Stimulated activated CD8-positive, alpha-beta memory T cell treated with anti-CD3 and anti-CD28 coated beads, Interleukin-4, amount 100 ng/mL, for 1 hour (primary cell): ENCODE measurements at places on chromosomes 13 and 19.

DNA sequence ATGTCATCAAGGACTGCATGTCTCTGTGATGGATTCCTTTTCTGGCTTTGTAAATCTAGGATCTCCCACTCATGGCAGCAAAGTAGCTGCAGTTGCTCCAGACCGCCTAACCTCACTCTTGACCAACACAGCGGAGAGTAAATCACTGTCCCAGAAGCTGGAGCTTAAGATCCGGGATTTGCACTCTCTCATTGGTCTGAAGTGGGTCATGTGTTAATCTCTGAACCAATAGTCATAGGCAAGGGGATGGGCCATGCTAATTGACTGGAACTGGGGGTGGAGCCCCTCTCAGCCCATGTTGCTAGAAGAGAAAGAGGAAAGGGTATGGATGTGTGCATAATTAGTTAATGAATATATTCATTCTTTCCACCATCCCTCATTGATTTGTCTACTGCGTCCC is 34.0 kb downstream of the VAV1 start:
- DNase-seq = no peak

DNA sequence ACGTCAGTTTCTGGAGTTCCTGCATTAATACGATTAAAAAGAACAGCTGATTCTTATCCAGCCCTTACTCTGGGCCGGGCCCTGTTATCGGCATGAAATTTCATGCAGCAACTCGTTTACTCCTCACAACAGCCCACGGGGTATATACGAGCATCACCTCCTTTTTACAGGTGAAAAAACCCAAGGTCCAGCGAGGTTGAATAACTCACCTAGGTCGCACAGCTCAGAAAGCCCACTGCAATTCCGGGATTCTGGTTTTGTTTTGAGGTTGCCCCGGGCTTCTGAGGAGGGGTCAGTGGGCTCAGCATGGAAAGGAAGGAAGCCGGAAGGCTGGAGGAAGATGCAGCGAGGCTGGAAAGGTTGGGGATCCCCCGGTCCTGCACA is 577 bp upstream of the ACP7 start:
- no peak for DNase-seq

DNA sequence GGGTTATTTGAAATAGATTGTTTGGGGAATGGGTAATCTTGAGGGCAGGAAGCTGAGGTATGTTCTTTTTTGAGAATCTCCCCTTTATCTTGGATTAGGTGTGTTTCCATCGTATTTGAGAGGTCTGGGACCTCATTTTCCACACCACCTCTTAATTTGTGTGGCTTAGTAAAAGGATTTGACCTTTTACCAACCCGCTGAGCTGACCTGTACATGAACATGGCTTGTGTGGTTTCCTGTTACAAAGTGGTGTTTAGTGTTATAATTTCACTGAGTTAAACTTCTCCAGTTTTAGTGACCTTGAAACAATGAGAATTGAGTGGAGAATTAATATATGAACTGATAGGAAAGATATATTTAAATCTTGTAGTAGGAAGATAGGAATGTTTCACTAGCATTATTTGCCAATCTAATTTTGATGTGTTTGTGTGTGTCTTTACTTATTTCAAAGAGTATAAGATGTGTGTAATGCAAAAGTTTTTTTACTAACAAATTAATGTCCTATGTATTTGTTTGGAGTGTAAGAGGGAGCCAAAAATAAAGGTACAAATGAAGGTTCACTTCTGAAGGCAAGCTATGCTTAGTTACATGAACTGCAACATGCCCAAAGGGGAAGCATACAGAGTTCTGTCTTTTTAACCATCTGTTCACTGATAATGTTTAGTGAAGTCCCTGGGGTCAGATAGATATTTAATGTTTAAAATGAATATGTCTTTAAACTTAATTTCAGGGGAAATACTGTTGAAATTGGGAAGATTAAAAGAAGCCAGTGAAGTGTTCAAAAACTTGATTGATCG is 17.1 kb downstream of the NAA16 start:
- no peak for DNase-seq

DNA sequence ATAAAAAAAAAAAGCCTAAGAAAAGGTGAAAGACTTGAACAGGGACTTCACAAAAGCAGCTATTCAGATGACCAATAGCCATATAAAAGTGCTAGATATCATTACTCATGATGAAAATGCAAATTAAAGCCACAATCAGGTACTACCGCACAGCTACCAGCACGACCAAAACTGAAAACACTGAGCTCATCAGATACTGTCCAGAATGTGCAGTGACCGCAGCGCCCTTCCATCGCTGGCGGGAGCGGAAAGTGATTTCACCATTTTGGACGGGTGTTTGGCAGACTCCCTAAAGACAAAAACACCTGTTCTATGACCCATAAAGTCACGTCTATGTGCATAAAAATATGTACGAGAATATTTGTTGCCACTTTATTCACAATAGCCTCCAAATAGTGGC is 60.7 kb downstream of the SLC6A16 start:
- DNase-seq = no peak

GRCh38 chr13:49996951-49997895 is at the start of gene TRIM13:
Gene TRIM13 (plus strand): TSS chr13:49997042. CDS start chr13:50011941, 14,899 bp downstream.
- peak; percentile 58 for DNase-seq

- DNase-seq = no peak
Observed at GRCh38 chr19:16204005-16204294, 6.2 kb downstream of the AP1M1 start.

- no peak for DNase-seq
Observed at GRCh38 chr19:35689836-35690235, 14.5 kb upstream of the ZBTB32 start.

GRCh38 chr19:7251494-7251893 is 42.7 kb downstream of the INSR start:
- no peak for DNase-seq

GRCh38 chr13:82747958-82748357 is 1134.3 kb downstream of the SLITRK1 start:
- no peak for DNase-seq

DNA sequence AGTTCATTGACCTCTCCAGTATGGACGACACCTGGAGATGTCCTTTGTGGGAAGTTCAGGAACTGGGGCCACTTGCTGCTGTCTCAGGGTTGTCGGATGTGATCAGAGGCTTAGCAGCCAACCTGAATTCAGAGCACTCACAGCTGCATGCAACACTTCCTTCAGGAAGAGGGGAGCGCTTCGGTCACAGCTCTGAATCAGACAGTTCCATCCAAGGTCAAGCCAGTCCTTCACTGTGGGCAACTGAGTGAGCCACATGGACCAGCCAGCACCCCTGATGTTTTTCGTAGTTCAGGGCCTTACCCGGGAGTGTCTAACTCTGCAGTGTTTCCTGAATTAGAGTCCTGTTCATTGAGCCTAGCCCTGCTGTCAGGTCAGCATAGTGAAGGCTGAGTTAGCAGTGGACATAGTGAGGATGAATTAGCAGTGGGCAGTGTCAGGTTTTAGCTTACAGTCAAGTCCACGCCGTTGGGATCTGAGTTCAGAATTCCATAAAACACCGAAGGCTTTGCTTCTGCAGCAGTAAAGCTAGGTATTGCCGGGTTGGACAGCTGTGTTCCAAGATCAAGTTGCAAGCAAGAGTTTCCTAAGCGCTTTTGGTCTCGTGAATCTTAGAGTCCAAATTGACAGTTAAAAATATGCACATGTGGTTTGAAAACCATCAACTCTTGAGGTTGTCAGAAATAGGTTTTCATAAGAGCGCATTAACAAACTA is 5.1 kb downstream of the ZNF555 start:
- DNase-seq = no peak

DNA sequence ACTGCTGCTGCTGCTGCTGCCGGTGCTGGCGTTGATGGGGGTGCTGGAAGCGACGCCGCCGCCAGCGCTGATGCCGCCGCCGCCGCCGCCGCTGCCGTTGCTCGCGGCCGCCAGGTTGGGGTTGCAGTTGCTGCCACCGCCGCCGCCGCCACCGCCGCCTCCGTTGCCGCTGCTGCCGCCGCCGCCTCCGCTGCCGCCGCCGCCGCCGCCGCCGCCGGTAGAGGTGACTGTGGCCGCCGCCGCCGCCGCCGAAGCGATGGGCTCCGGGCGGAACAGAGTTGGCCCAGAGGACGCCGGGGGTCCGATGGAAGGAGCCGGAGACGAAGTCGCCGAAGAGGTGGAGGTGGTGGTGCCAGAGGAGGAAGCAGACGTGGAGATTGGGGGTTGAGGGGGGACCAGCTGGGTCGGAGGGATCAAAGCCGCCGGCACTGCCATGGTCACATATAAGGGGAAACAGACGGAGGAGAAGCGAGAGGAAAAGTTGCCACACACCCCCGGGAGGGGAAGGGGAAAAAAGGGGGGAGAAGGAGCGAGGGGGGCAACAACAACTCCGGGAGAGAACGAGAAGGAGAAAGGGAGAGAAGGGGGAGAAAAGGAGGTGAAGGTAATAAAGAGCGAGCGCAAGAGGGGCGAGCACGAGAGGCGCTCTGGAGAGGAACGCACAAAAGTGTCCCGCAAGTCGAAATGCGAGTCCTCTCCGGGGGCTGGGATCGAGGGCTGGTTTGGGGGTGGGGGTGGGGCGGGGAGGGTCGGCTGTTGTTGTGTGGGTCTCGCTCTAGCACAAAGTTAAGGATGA is 471 bp downstream of the DACH1 start:
- no peak for DNase-seq

DNA sequence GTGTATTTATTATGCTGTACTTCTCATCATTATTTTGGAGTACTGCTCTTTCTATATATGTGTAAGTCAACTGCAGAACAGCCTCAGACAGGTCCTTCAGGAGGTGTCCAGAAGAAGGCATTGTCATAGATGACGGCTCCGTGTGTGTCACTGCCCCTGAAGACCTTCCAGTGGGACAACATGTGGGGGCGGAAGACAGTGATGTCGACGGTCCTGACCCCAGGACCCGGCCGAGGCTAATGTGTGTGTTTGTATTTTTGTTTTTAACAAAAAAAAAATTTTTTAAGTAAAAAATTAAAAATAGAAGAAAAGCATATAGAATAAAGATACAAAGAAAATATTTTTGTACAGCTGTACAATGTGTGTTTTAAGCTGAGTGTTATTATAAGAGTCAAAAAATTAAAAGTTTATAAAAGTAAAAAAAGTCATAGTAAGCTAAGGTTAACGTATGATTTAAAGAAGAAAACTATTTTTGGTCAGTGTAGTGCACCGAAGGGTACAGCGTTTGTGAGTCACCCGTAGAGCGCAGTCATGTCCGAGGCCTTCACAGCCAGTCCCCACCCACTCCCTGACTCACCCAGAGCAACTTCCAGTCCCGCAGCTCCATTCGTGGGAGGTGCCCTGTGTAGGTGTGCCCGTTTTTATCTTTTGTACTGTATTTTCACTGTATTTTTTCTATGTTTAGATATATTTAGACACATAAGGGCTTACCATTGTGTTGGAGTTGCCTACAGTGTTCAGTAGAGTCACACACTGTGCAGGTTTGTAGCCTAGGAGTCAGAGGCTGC is 42.2 kb upstream of the SPACA7 start:
- no peak for DNase-seq

DNA sequence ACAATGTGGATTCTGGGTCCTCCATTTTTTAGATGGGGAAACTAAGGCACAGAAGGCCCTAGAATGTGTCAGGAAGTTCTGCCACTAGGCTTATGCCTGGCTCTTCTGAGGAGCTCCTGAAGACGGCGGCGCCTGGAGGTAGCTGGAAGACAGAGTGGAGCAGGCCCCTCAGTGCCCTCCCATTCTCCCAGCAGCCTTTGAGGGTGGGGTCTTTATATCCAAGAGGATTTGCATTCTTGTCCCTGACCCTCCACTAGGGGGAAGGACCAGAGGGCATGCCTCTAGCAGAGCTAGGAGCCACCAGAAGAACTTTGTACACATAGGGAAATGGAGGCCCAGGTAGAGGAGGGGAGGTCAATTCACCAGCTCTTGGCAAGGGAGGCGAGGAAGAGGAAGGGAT is 9.4 kb downstream of the CELF5 start:
- DNase-seq = no peak

DNA sequence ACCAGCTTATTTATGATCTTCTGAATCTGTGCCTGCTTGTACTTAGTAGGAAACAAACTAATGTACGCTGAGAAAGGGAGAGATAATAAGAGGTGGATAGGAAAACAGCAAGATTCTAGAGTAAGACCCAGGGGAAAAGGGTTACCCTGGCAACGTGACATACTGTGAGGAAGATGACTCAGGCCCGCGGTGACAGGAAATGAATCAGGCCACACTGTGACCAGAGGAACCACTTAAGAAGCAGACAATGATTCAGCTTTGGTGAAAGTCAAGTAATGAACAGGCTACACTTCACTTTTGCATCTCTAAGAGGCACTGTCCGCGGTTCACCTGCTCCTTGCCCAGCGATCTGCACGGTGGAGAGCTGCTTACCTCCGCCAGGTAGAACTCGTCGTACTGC is 158.2 kb downstream of the NALCN start:
- no peak for DNase-seq

DNA sequence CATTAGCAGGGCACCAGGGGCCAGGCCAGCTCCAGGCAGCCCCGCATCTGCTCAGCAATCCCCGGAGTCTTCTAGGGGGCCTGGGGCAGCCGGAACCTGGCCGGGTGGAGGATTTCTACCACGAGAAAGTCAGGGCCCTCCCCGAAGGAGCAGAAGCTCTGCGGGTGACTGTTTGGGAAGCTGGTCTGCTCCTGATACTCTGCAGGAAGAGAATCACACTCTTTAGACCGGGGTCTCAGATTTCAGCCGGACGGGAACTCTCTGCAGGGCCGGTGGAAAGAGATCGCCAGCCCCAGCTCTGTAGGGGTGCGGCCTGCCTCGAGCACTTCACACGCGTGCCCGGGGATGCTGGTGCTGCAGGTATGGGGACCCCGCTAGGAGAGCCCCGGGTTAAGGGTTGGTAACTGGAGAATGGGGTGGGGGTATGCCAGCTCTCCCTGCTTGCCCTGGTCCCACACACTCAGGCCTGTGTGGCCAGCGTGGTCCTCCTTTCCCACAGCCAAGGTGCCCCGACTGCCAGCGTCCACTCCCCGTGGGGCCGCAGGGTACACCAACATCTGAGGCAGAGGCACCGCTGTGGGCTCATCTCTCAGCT is 20.1 kb downstream of the RASA3 start:
- DNase-seq = no peak

GRCh38 chr13:28590461-28590860 is 68.5 kb upstream of the POMP start:
- no peak for DNase-seq

GRCh38 chr13:34864671-34865070 is 77.4 kb upstream of the NBEA start:
- no peak for DNase-seq

DNA sequence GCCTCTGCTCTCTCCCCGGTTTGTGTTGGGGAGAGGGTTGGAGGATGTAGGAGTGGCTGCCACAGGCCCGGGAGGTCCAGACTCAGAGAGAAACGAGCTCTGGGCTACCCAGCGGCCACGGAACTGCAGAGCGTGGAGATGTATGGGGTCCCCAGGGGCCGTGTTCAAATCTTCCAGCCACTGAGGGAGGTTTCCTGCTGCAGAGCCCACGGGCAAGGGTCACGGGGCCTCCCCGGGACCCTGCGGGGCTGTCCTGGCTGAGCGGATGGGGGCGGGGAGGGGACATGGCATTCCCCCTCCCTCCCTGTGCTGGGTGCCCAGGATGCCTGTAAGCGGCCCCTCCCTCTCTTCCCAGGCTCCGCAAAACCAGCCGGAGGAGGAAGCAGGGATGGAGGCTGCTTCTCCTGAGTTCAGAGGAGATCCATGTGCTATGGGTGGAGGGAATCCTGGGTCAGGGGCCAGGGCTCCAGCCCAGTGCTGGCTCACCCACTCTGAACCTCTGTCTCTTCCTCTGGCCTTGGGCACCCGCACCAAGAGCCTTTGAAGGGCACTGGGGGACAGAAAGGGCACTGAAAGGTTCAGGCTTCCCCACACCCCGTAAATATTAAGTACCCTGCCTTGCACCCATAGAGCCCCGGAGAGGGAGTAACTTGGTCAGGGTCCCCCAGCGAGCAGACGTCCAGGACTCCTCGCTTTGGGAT is 22.6 kb downstream of the SMIM24 start:
- DNase-seq = no peak

GRCh38 chr13:77118134-77118533 is 91.2 kb upstream of the FBXL3 start:
- no peak for DNase-seq

GRCh38 chr19:34436716-34437115 is 8.5 kb downstream of the UBA2 start:
- no peak for DNase-seq
